ENCODE measurements at places on chromosomes 16 and 17. TPM values are rescaled to one million over a fixed set of nuclear protein-coding genes. Genes with fewer than 3 reads are reported as not detected.

DNA sequence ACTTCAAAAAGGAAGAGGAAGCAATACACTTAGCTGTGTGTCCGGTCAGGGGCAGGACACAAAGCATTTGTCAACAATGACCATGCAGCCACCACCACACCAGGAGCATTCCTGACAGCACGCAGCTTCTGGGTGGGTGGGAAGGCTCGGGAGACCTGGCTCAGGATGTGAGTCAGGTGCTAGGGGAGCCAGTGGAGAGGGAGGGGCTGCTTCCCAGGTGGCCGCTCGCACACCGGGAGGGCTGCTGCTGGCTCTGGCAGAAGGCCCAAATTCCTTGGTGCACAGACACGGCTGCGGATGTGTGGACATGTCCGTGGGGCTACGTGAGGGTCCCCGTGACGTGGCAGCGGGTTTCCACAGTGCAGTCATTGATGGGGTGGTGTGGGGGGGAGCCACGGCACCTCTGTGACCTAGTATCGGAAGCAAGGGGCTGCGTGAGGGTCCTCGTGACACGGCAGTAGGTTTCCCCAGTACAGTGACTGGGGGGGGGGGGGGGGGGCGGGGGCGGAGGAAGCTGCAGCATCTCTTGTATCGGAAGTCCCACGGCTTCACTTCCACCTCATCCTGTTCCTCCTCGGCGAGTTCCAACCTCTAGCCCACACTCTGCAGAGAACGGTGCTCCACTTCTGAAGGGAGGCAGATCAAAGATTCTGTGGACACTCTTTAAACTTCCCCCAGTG, 112.8 kb downstream of the ZNF778 start:
- H3K36me3 ChIP-seq = peaks cover 12% of the 10 kb centered on the region
- no peak for DNase-seq
- no peak overlapping the region for H3K4me3 ChIP-seq
- no peaks in the 10 kb centered on the region for H3K27me3 ChIP-seq

The C16orf92 gene
- total RNA-seq = not detected

GRCh38 chr16:12344577-12345343, 368.2 kb downstream of the SNX29 start:
- H3K36me3 ChIP-seq = peaks cover 29% of the 10 kb centered on the region
- no peak overlapping the region for H3K27ac ChIP-seq
- no peak overlapping the region for H3K4me3 ChIP-seq
- H3K4me1 ChIP-seq = peaks cover 34% of the 10 kb centered on the region

DNA sequence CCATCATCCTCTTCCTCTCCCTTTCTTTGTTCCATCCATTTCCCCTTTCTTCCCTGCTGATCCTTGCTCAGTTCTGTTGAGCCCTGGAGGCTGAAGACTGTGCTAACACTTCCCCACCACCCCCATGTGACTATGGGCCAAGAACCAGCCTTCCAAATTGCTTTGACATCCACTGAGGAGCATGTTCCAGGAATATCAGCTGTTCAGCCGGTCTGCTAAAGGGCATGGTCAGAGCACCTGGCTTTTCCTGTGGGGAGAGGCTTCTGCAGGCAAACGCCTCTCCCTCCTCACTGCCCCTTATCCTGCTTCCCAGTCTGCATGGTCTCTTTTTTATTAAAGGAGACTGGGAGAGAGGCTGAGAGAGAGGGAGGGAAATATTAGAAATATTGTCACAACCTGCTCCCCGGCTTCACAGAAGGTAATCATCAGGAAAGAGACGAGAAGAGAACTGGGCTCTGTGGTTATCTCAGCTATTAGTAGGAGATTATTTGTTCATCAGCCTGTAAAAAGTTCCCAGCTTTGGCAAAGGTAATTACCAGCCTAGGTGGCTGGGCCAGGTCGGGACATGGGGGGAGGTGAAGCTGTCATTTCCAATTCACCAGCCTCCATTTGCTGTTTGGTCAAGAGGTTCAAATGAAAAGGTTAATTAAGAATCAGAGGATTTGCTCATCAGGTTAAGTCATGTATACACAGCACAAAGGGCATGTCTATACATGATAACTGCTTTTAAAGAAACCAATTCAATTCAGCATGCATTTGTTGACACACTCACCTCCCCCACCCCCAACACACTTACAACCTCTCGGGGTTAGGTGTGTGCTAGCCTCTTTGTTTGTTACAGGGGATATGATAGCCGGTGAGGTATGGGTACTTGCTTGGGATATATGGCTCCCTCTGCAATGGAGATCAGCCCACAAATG, 83.7 kb upstream of the CRHR1 start:
- DNase-seq = no peak
- no peak overlapping the region for H3K27ac ChIP-seq
- H3K4me3 ChIP-seq = no peak overlapping the region
- no peaks in the 10 kb centered on the region for H3K4me1 ChIP-seq
- H3K36me3 ChIP-seq = no peaks in the 10 kb centered on the region

GRCh38 chr16:71927383-71927782, 32.1 kb downstream of the IST1 start:
- no peak overlapping the region for H3K4me3 ChIP-seq
- no peaks in the 10 kb centered on the region for H3K27me3 ChIP-seq
- peaks cover 4% of the 10 kb centered on the region for H3K4me1 ChIP-seq
- no peak overlapping the region for H3K27ac ChIP-seq
